ENCODE measurements at places on chromosomes 5 and 9.
A peak's percentile ranks its signal among the peaks of the same experiment; 100 is the strongest.

- no peak for ATAC-seq
Measured at GRCh38 chr9:89935801-89936200, 331.0 kb downstream of the GADD45G start.

DNA sequence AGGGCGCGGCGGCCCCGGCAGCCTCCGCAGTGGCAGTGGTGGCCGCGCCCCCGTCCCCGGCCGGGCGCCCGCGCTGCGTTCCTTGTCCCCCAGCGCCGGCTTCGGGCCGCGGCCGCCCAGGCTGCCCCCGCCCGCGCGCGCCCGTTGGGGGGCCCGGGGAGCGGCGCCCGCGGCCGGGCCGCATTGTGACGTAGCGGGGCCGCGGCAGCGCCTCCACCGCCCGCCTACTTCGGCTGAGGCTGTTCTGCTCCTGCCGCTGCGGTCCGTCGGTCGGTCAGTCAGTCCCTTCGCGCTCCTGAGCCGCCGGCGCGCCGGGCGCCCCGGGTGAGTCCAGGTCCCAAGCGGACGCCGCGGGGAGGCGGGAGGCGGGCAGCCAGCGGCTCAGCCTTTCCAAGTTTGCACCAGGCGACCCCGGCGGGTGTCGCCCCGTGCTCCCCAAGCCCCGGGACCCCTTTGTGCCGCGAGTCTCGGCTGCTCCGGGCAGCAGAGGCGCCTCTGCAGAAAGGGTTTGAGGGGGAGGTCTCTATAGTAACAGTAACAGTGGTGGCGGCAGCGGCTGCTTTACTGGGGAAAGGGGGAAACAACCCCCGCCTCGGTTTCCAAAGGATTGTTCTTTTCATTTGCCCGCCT is at the start of gene SNCAIP:
SNCAIP (plus strand) TSS at position 277 of the 630 bp plus-strand sequence. CDS start 78,898 bp downstream, outside the sequence.
- peak; percentile 89 for ATAC-seq

DNA sequence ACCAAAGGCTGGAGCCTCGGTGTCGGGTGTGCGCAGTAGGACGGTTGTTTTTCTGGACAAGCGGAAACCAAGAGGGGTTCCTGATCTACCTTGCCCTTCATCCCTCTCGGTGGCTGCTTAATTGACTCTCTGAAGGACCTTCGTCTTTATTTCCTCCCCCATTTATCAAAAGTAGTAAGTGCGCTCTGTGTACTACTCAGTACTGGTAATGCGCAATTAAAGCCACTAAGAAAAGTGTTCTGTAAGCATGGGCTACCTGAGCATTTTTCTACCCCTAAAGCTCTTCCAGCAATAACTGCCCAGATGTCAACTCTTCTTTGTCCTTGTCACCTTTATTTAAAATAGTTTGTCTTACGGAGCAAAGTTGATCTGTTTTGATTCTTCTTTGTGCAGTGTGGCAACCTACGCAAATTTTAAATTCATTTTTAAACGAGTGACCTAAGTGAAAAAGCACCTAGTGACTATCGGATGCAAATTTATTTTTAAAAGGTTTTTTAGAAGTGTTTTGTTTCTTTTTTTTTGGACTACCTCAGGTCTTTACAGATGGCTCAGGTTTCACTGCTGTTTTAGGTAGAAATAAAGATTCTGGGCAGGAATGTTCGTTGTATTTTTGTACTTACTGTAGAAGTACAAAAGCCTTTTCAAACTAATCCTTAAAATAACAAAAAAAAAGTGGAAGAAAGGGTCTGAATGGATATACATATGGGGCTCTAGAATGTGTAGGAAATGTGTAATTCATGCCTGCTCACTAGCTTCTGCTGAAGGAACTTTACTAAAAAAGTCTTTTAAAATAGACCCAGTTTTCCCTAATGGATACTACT is 2.0 kb downstream of the JMY start:
- peak; percentile 6 for ATAC-seq

- no peak for ATAC-seq
Measured at GRCh38 chr9:3768712-3769457, 243.1 kb upstream of the RFX3 start.

GRCh38 chr5:74064225-74064624 is 438.2 kb downstream of the ARHGEF28 start:
- ATAC-seq = no peak

GRCh38 chr9:125959315-125959714 is 212.1 kb downstream of the PBX3 start:
- ATAC-seq = no peak

DNA sequence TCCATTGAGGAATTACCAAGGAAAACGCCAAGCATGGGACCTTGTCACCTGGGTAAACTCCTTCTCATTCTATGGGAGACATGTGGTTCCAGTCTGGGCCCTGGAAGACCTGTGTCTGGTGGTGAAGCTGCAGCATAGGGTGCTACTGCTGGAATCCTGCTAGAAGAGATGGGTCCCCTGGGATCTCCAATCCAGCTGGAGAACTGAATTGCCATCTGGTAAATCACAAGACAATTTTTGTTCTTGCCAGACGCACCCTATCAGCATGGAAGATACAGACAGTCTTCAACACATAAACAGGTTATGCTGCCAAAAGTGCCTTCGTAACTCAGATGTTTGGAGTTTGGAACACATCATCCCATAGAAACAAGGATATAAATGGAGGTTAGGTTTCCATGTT is 424.0 kb upstream of the BRINP1 start:
- ATAC-seq = no peak

DNA sequence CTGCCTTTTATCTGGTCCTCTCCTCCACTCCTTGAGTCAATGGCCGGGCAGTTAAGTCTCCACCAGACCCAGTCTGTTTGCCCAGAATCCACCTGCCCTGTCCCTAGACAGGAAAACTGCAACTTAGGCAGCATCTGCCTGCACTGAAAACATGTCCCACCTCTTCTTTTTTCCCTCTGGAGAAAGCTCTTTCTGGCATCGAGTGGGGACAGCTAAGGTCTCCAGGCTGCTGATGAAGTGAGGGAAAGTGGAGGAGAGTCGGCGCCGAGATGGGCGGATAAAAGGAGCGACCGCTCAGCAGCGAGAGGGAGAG is 243 bp upstream of the SHISAL2B start:
- no peak for ATAC-seq

DNA sequence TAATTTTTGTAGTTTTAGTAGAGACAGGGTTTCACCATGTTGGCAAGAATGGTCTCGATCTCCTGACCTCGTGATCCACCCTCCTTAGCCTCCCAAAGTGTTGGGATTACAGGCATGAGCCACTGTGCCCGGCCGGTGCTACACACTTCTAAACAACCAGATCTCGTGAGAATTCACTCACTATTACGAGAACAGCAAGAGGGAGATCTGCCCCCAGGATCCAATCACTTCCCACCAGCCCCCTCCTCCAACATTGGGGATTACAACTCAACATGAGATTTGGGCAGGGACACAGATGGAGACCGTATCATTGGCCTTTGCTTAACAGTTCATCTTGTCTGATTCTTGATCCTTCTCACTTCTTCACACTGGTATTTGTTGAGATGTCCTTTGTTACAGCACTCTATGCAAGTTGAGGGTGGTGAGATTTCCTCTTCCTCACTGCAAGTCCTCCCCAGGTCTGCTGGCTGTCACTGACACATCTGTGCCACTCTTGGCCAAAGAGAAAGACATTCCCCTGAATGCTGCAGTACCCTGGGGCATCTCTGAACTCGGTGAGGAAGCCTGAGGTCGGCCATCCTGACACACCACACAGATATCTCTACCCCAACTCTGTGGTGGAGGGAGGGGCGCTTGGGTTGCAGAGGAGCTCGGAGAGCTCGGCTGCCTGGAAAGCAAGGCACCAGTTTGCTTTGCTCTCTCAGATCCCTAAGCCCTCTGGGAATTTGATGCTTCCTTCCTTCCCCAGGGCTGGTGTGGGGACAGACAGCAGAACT is 4.2 kb upstream of the SUB1 start:
- ATAC-seq = no peak

- ATAC-seq = peak; percentile 62
Measured at GRCh38 chr9:106893088-106893487, 30.1 kb downstream of the ZNF462 start.

- ATAC-seq = peak; percentile 65
Measured at GRCh38 chr9:96136992-96137670, 164.8 kb downstream of the HSD17B3 start.

- ATAC-seq = no peak
Measured at GRCh38 chr9:130185017-130185416, 12.8 kb downstream of the NCS1 start.

DNA sequence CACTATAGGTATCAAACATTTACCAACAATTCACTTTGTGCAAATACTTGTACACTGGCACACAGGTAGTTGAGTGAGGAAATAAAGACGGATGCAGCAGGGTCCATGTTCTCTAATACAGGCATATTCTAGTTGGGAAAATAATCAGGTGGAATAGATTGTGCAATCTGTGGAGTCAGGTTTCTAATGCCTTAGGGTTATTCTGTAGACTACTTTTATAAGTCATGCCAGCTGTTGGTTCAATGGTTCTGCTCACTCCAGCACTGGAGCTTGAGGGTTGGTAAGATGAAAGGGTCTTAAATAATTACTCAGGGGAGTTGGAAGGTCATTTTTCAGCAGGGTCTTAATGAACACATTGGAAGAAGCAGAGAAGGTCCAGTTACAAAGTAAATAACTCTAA is 690.3 kb upstream of the DMAC1 start:
- no peak for ATAC-seq
